Fibroblast of lung (primary cell): ENCODE measurements at places on chromosomes 7 and 10.

- peak; percentile 94 for DNase-seq
These were observed 30.9 kb downstream of the CRCP start for GRCh38 chr7:66145400-66146104.

- DNase-seq: no peak
These were observed 86.7 kb downstream of the LYZL2 start for GRCh38 chr10:30542895-30543288.

DNA sequence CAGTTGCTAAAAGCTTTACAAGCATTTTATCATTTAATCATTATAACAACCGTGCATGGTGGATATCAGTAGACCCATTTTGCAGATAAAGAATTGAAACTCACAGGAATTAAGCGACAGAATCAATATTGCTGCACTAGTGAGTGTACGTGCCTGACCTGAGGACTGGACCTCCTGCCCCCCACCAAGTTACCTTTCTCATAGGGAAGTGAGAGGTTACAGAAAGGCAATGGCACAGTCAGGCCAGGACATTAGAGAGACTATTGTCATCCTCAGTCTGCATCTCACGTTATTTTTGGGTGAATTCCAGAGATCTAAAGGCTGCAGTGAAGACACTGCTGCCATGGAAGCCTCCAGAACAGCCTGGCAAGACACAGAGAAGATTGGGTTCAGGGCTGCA lies 80.9 kb downstream of the WDFY4 start:
- DNase-seq: no peak

DNA sequence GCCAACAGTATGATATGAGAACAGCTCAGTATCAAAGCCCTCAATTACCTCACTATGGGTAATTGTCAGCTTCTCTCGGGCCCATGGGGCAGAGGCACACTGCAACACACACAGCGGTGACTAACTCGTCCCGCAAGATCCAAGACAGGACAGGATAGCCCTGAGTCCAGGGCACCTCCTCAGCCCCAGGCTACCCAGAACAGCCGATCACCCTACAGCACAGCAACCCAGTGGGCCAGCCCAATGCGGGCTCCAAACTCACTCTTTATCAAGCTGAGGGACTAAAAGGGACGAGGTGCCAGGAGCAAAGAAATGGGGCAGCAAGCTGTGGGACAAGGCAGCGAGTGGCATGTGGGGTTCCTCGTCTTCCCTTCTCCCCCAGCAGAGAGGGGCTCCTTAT lies 765.1 kb downstream of the GRID1 start:
- no peak for DNase-seq

DNA sequence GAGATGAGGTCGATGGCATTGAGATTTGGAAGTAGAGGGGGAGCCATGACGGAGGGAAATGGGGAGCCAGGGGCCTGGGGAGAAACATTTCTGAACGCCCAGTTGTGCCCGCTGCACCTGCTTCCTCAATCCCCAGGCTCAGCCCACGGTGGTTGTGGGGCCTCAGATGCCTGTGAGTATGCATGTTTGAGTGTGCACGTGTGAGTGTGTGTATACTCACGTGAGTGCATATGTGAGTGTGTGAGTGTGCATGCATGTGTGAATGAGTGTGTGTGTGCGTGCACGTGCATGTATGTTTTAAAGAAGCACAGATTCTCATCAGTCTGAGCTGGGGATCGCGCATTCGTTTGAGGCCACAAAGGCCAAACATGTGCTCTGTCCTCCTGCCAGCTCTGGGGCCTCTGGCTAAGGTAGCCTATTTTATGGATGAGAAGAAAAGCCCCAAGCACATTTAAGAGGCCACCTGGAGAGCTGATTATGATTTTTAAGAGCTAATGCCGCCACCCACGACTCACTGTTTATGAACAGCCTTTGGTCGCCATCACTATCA lies 154.8 kb downstream of the ARHGAP12 start:
- no peak for DNase-seq

DNA sequence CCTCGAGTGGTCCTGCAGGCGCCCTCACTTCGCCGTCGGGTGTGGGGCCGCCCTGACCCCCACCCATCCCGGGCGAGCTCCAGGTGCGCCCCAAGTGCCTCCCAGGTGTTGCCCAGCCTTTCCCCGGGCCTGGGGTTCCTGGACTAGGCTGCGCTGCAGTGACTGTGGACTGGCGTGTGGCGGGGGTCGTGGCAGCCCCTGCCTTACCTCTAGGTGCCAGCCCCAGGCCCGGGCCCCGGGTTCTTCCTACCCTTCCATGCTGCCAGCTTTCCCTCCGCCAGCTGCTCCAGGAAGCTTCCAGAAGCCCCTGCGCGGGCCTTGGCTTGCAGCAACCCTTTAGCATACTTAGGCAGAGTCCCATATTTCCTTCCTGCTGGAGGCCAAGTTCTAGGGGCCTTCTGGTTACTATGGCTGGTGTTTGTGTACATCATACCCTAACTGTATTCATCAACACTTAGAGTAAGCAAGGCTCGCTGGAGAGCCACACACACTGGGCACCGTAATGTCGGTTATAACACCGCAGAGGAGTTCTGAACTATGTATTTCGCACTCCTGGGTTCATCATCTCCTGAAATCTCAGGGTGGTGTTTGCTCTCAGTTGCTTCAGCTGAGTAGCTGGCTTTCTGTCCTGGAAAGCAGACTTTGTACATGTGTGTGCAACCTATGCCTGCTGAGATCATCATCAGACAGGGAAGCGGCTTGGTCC lies 471 bp downstream of the MGMT start:
- peak; percentile 27 for DNase-seq
